CD4-positive, alpha-beta memory T cell (primary cell): ENCODE measurements at places on chromosomes 4 and X.

DNA sequence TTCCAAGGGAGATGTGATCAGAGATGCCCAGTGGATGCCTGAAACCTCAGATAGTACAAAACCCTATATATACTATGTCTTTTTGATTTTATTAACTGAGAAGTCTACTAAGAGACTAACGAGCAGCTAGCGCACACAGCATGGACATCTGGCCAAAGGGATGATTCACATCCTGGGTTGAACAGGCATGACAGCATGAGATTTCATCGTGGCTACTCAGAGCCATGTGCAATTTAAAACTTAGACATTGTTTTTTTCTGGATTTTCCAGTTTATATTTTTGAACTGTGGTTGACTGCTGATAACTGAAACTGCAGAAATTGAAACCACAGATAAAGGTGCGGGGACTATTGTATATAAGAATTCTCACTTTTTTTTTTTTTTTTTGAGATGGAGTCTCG is 2252.9 kb upstream of the AGA start:
- H3K36me3 ChIP-seq = no peaks in the 10 kb centered on the region
- no peaks in the 10 kb centered on the region for H3K4me1 ChIP-seq
- H3K27ac ChIP-seq = no peak overlapping the region
- no peak overlapping the region for H3K4me3 ChIP-seq

GRCh38 chr4:183426507-183426906 is 17.9 kb upstream of the CDKN2AIP start:
- H3K27ac ChIP-seq = no peak overlapping the region
- no peak overlapping the region for H3K4me3 ChIP-seq
- H3K36me3 ChIP-seq = no peaks in the 10 kb centered on the region
- peaks cover 25% of the 10 kb centered on the region for H3K4me1 ChIP-seq
- no peaks in the 10 kb centered on the region for H3K27me3 ChIP-seq

DNA sequence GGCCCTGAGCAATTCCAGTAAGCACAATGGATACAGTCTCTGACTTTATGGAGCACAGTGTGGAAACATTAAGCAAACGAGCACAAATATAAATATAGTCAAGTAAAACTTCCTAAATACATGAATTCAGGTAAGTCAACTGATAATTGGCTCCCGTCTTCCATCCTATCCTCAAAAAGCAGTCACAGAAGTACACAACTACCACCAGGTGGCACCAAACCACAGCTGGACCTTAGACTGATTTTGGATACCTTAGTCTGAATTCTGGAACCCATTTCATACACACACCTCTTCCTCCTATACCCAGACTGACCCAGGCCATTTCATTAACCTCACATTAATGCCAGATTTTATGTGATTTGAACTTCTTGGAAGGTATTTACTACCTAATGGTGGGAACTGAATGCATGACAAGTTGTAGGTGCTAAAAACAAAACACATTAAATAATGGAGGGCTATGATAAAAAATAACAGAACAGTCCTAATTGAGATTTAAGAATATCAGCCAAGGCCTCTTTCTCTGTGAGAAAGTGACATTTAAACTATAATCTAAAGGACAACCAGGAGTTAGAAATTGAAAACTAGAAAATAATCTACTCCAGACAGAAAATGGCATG is 77.5 kb downstream of the ELF2 start:
- no peaks in the 10 kb centered on the region for H3K36me3 ChIP-seq
- DNase-seq = peak; percentile 75
- H3K27me3 ChIP-seq = no peaks in the 10 kb centered on the region
- H3K4me3 ChIP-seq = no peak overlapping the region

- H3K27me3 ChIP-seq = no peaks in the 10 kb centered on the region
- H3K27ac ChIP-seq = peak overlapping the region; percentile 77
- H3K4me1 ChIP-seq = peaks cover 35% of the 10 kb centered on the region
- peaks cover 3% of the 10 kb centered on the region for H3K36me3 ChIP-seq
- H3K4me3 ChIP-seq = peak overlapping the region; percentile 89
- DNase-seq = peak; percentile 42
Observed at GRCh38 chrX:70132877-70133302, 357 bp upstream of the IGBP1 start.

DNA sequence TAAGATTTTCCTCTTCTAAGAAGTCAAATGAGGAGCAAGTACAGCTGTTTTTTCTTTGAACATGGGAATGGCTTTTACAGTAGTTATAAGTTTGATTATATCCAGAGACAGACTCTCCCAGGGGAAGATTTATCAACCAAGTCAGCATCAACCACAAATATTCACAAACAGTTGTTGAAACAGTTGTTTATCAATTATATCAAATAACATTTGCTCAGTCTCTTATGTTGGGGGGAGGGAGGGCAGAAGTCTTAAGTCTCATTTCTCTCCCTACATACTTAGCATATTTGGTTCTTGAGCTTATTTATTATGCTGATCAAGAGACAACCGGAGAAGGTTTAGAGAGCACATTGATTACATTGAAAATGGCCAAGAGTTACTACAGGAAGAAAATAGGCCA is 110.1 kb downstream of the FBXO8 start:
- no peak overlapping the region for H3K4me3 ChIP-seq
- no peaks in the 10 kb centered on the region for H3K4me1 ChIP-seq
- no peaks in the 10 kb centered on the region for H3K27me3 ChIP-seq
- DNase-seq = no peak

GRCh38 chr4:85778632-85779131 is 303.7 kb downstream of the ARHGAP24 start:
- H3K4me1 ChIP-seq = no peaks in the 10 kb centered on the region
- no peak overlapping the region for H3K27ac ChIP-seq
- no peak for DNase-seq
- H3K27me3 ChIP-seq = no peaks in the 10 kb centered on the region

- H3K4me1 ChIP-seq = peaks cover 9% of the 10 kb centered on the region
- DNase-seq = no peak
- H3K36me3 ChIP-seq = no peaks in the 10 kb centered on the region
- peaks cover 23% of the 10 kb centered on the region for H3K27me3 ChIP-seq
- no peak overlapping the region for H3K27ac ChIP-seq
Observed at GRCh38 chr4:173543266-173543665, 13.2 kb upstream of the HAND2 start.

DNA sequence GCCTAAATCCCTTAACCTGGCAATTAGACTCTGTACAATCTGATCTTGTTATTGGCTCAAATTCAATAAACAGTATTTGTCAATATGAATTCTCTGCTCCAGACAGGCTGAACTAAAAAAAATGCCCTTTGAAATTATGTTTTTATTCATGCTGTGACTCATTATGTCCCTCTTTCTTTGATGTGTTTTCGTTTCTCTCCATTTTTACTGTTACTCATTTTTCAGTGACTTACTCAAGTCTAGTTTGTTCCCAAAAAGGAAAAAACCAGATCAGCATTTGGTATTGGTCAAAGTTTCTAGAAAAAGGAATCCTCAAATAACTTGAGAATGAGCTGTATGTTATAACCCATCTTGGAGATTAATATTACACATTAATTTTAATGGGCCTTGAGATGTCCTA is 40.4 kb downstream of the UNC5C start:
- no peak overlapping the region for H3K27ac ChIP-seq
- no peaks in the 10 kb centered on the region for H3K4me1 ChIP-seq
- DNase-seq = no peak
- H3K4me3 ChIP-seq = no peak overlapping the region

GRCh38 chr4:42339935-42340406 is 57.3 kb upstream of the SHISA3 start:
- no peaks in the 10 kb centered on the region for H3K36me3 ChIP-seq
- H3K27ac ChIP-seq = no peak overlapping the region
- H3K27me3 ChIP-seq = no peaks in the 10 kb centered on the region
- no peaks in the 10 kb centered on the region for H3K4me1 ChIP-seq
- H3K4me3 ChIP-seq = no peak overlapping the region

DNA sequence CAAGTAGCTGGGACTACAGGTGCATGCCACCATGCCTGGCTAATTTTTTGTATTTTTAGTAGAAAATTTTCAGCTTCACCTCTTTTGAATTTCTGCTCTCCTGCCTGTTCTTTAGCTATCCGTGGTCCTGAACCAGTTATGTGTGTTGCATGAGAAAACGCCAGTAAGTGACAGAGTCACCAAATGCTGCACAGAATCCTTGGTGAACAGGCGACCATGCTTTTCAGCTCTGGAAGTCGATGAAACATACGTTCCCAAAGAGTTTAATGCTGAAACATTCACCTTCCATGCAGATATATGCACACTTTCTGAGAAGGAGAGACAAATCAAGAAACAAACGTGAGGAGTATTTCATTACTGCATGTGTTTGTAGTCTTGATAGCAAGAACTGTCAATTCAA is 13.9 kb downstream of the ALB start:
- DNase-seq = no peak
- no peak overlapping the region for H3K4me3 ChIP-seq
- no peaks in the 10 kb centered on the region for H3K4me1 ChIP-seq
- H3K27ac ChIP-seq = no peak overlapping the region

DNA sequence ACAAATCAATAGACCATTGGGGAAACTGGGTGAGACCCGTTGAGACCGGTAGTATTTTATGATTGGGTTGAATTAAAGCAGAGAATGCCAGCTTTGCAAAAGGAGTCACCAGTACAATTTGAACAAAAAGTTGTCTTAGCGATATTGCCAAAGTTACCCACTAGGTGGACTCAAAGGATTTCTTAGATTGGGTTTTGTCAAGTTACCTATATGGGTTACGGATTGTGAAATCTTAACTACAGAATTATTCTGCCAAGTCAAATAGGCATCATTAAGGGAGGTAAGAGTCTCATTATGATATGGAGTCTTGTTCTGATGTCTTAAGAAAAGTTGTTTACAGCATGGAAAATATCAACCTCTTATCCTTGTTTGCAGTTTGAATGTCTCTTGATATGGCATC is 15.0 kb upstream of the CT47A1 start:
- H3K27me3 ChIP-seq = no peaks in the 10 kb centered on the region
- H3K4me1 ChIP-seq = no peaks in the 10 kb centered on the region
- DNase-seq = no peak
- no peak overlapping the region for H3K27ac ChIP-seq
- no peaks in the 10 kb centered on the region for H3K36me3 ChIP-seq

DNA sequence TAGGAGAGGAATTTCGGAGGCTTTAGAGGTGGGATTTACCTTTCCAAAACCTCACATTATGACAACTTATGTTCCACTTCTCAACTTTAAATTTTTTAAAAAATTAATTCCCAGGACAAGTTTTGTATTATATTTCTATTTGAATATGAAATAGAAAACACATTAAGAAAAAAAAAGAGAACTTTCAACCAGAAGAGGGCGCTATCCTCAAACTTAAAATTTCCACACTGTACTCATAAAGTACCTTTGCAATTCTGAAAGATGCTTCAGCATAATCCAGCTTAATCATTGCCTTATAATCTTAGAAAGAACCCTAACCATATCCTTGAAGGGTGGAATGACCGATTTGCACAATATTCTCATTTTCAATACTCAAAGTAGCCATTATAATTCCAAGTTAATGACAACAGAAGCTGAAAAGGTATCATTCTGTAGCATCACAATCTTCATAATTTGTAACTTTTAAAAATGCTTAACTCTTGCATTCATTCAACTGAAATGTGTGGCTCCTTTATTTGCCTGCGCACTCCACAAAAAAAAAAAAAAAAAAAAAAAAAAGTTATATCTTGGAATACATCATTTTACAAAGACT is 158.0 kb downstream of the KCNIP4 start:
- DNase-seq = no peak
- no peak overlapping the region for H3K4me3 ChIP-seq
- H3K4me1 ChIP-seq = no peaks in the 10 kb centered on the region
- H3K27me3 ChIP-seq = no peaks in the 10 kb centered on the region
- H3K27ac ChIP-seq = no peak overlapping the region

DNA sequence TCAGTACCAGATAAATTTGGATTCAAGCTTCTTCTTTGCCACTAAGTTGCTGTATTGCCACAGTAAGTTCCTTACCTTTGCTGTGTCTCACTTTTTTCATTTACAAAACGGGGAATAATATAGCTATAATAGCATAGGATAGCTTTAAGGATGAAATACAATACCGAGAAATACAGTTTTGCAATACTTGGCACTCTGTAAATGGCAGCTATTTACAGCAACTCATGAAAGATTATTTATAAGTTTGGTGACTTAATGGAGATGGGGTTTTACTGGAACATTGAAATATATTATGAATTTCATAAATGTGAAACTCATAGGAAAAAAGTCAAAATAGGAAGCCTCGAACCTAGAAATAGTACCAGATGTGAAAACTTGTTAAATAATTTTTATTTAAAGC is 27.6 kb downstream of the ANXA10 start:
- no peak overlapping the region for H3K4me3 ChIP-seq
- no peak for DNase-seq
- H3K36me3 ChIP-seq = no peaks in the 10 kb centered on the region
- H3K27ac ChIP-seq = no peak overlapping the region
- no peaks in the 10 kb centered on the region for H3K27me3 ChIP-seq

- no peak for DNase-seq
- no peaks in the 10 kb centered on the region for H3K27me3 ChIP-seq
- H3K36me3 ChIP-seq = peaks cover 7% of the 10 kb centered on the region
- H3K4me3 ChIP-seq = peak overlapping the region; percentile 77
Observed at GRCh38 chrX:48800574-48801279, 1.1 kb upstream of the HDAC6 start.

DNA sequence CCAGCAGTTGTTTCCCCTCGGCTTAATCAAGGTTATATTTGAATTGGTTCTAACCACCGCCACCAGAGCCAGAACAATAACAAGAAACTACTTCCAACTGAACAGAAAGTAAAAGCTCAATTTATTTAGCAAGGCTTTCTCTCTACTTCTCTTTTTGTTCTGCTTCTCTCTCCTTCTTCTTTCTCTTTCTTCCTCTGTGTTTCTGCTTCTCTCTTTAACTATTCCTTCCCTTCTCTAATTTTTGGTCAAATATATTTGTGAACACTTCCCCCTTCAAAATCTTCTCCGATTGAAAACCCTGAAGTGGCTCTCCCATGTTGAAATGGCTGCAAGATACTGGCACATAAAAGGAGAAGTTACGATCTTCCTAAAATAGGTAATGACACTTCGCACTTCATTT is 1195.9 kb upstream of the PRKX start:
- no peaks in the 10 kb centered on the region for H3K4me1 ChIP-seq
- no peak for DNase-seq
- no peaks in the 10 kb centered on the region for H3K36me3 ChIP-seq
- H3K27ac ChIP-seq = no peak overlapping the region
- H3K4me3 ChIP-seq = no peak overlapping the region
